Activated T-helper 1 cell treated with anti-CD3 and anti-CD28 coated beads, Interleukin-2, amount 50 U/mL, for 16 hours (primary cell): ENCODE measurements at places on chromosomes 12 and 14.

DNA sequence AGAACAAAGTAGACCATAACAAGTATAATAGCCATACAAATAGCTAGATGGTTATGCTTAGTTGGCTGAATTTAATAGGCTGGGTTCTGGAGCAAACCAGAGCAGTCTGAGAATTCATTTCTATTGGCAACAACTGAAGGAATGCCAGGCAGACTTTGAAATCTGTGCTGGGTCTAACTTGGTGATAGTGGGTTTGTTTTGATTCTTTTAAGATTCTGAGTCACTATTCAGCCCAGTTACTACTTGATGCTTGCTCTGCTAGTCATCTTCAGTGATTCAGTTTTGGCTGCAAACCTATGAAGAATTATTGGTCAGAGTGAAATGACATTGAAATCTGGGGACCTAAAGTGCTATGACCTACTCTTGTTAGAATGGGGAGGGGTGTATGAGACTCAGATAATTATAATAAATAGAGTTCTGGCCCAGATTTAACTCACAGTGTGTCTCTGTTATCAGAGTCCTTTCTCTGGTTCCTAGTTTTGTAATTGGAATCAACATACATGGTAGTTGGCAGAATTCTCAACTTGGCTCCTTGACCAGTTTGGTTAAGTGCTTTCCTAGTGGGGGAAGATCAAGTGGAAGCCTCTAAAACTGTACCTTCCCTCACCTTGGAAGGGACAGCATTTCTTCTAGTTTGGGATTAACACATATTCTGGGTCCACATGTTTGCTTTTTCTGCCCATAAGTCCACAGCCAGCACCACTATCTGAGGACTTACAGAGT, 43.5 kb downstream of the MNAT1 start:
- DNase-seq = no peak

- no peak for DNase-seq
Measured at GRCh38 chr12:104683831-104684503, 227.2 kb downstream of the CHST11 start.

DNA sequence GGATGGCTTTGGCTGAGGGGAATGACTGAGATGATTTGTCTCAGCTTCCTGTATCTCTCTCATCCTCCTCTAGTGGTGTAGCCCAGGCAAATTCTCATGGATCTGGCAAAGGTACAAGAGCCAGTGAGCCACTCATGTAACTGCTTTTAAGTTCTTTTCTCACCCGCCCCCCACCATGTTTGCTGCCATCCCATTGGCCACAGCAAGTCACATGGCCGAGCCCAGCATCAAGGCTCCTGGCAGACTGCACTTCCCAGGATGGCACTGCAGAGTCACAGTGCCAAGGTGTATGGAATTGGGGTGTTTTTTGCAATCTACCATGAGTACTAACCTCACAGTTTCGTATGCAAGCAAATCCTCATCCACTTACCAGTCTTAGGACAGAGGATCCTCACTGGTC, 50.9 kb downstream of the CHST11 start:
- DNase-seq = no peak

- no peak for DNase-seq
Measured at GRCh38 chr14:70904373-70904772, 2.9 kb upstream of the PCNX1 start.

GRCh38 chr12:122827258-122827657, 8.0 kb upstream of the HIP1R start:
- DNase-seq = no peak

DNA sequence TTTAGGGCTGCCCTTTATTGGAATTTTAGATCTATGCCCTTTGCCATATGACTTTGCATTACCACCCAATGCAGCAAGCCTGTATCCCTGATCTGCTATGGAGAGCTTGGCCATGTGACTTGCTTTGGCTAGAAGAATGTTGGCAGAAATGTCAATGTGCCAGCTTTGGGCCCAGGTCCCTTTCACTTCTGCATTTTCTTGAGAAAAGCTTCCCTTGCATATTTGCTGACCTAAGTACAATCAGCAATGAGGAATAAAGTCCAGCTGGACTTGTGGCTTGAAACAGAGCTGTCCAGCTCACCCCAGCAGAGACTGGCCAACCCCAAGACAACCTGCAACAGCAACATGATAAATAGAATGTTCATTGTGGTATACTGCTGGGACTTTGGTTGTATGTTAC, 135.9 kb downstream of the PAH start:
- no peak for DNase-seq

GRCh38 chr12:102021540-102022246, 40.1 kb downstream of the WASHC3 start:
- no peak for DNase-seq
